ENCODE measurements at places on chromosomes 12 and 14.

GRCh38 chr12:122097584-122097926, 19.0 kb downstream of the MLXIP start:
- no peak for DNase-seq

DNA sequence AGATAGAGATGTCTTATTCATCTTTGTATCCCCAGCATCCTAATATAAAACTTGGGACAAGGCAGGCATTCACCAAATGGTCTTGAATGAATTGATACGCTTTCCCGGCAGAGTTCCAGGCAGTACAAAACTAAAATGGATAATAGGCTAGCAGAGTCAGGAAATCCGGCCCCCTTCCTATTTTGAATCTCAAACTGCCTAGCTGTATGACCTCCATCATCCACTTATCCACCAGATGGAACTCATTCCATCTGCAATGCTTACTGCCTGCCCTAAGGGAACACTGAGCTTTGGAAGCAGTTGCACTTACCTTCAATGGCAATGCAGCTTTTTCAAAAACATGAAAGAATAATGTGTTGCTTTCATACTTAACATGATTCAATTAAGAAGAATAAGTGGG, 43.4 kb downstream of the BDKRB1 start:
- no peak for DNase-seq

DNA sequence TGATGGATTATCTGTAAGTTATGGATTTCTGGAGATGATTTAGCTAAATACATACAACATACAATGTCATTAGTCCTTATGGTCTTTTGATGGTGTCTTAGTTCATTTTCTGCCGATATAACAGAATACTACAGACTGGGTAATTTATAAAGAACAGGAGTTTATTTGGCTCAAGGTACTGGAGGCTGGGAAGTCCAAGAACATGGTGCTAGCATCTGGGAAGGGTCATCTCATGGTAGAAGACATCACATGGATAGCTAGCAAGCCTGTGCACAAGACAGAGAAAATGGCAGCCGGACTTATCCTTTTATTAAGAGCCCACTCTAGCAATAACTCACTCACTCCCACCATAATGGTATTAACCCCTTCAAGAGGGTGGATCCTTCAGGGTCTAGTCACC, 24.2 kb downstream of the KLHL28 start:
- no peak for DNase-seq

DNA sequence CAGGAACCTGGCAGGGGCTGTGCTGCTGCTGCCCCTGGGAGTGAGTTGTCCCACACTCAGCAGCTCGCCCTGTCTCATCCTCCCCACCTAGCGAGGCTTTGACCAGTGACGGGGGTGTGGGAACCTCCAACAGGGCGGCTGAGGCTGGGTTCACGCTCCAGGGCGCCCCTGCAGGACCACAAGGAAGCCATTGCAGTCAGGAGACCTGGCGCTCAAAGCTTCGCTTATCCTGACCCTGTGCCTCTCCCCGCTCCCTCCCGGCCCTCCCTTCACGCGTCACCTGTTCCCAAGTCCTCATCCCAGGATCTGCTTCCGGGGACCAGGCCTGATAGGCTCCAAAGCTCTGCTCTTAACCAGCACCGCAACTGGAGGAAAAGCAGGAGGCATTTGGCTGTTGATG, 272.0 kb upstream of the SFSWAP start:
- DNase-seq, result no peak

DNA sequence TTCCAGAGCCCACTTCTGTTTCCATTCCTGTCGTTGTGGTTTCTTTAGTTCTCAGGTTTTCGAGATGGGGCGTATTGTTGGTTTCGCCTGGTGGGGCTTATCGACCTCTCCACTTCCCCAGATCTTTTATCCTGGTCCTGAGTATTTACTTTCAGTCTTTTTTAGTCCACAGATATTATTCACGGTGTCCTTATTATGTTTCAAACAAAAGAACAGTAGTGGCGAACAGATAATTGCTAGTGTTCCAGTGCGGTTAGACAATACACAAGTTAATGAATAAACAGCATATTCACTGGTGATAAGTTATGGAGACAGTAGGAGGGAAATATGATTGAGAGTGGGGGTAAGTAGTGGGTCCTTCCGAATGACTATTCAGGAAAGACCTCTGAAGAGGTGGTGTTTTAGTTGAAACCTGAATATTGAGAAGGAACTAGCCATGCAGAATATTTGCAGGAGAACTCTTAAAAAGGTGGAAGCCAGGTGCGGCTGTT, 668 bp downstream of the TMEM260 start:
- DNase-seq, result no peak

DNA sequence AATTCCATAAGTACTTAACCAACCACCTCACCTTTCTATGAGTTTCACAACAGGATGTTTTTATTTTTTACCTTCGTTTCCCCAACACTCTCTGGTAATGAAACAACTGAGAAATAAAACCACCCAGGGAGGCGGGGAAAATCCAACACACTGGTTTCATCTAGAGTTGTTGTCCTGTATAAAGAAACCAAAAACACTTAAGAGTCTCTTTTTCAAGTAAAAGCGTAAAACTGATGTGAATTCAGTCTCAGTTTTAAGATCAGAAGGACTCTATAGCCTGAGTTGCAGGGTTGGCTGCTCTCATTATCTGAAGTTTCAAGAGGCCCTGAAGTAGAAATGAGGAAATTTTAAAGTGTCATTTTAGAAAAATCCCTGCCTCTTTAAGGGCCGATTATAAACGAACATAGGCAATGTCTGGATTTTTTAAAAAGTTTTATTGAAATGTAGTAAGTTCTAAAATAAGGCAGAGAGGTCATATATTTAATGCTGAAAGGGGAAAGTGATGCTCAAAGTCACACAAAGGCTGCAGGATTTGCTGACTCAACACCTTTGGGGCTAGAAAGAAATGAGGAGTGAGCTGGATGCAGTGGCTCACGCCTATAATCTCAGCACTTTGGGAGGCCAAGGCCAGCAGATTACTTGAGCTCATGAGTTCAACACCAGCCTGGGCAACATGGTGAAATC, 27.2 kb downstream of the HIGD1C start:
- DNase-seq, result no peak

DNA sequence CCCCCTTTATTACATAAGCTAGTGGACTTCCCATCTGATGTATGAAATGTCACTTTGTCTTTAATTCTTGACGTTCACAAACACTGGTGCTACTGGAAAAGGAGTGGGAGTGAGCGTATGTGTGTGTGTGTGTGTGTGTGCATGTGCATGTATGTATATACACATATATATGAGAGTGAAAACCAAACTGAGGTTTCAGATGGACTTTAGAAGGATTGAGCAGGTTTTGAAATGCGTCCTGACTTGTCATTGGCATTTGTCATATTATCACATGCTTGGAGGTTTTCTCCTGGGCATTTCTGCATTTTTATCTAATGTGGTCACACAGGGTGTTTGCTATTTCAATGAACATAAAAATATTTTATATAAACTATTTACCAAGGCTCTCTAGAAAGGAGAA, 1085.9 kb downstream of the BCL11B start:
- DNase-seq, result no peak

Measured in activated naive CD4-positive, alpha-beta T cell (primary cell).